ENCODE measurements at places on chromosomes 5 and 9.

GRCh38 chr9:15972760-15973159, 419.9 kb downstream of the CCDC171 start:
- no peak for DNase-seq

DNA sequence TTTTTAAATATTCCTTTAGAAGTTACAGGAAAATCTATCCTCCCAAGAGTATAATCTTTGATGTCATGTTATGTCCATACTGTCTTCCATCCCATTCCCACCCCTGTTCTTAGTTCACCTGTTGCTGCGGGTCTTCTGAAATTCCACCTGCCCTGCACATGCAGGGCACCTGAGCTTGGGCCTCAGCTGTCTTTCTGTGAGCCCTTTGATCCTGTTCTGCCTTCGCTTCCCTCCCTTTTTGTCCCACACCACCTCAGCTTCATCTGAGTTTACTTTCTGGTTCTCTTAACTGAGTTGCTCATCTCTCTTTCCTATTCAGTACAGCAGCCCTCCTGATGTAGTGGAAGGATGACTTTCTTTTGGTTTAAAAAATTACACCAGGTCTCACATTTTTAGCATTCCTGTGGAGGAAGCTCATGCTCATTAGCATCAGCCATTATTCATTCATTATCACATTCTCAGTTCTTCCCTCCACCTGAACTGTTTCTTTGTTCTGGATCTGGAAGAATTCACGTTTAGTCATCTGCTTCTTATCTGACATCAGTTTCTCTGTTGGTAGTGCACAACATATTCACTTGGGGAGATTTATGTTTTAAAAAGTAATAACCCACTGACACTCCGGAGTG, 211.0 kb downstream of the ADCY2 start:
- DNase-seq = no peak

GRCh38 chr5:72472666-72473422, 34.4 kb downstream of the ZNF366 start:
- DNase-seq = no peak

DNA sequence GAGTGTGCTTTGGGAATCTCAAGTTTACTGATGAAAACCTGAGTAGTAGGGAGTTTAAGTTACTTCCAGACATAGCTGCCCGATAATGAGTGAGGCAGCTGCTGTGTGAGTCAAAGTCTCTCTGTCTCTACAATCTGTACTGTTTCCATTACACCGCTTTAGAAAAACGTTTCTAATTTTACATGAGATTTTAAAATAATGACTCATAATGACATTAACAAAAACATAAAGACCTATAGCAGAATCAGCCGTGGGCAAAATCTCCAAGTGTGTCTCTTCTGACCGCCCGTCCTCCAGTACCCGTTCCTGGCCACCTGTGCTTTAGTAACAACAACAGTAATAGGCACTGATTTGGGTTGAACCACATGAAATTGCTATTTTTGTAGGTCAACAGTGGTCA, 69.6 kb upstream of the PRRC1 start:
- peak; percentile 8 for DNase-seq

- DNase-seq = no peak
Measured at GRCh38 chr9:1440256-1440655, 390.1 kb downstream of the DMRT2 start.

DNA sequence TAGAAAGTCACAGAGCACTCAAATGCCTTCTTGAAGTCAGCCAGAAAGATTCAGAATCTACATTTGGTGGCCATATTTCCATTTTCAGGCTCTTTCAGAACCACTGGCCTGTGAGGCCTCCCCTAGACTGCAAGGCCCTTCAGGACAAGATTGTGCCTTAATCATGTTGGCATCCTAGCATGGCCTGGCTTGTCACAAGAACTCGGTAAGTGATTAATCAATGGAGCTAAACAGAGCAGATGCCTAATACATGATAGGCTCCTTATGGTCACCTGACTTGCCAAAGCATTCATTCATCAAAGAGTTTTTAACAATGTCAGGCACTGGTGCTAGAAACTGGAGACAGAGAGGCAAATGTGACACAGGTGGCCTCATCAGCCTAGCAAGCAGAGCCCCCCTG, 70.3 kb downstream of the PGM5 start:
- no peak for DNase-seq

GRCh38 chr5:127373858-127374491, 83.4 kb downstream of the MEGF10 start:
- DNase-seq = no peak
